ENCODE measurements at places on chromosomes 7 and 10.
A peak's percentile ranks its signal among the peaks of the same experiment; 100 is the strongest.

- DNase-seq, result peak; percentile 2
These were observed 272.6 kb upstream of the NPSR1 start for GRCh38 chr7:34385384-34385783.

- no peak for DNase-seq
These were observed 192.4 kb downstream of the BUB3 start for GRCh38 chr10:123346581-123346980.

- no peak for DNase-seq
These were observed 211.5 kb downstream of the DGKB start for GRCh38 chr7:14691034-14691433.

DNA sequence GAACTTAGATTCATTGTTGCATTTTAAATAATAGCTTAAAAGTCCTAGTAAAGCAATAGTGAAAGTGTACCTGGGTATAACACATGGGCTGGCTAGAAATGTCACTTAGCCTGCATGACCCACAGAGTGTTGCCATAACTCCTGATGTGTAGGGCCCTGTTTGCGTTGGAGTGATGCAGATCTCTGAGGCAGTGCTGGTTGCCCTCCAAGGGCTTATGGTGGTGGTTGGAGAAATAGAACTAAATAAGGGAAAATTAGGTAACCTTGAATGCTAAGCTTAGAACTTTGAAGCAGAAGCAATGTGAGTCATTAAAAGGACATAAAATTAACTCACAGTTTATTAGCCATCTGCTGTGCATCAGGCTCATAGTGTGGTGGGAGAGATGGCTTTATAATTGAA lies 105.7 kb downstream of the CCNY start:
- no peak for DNase-seq

DNA sequence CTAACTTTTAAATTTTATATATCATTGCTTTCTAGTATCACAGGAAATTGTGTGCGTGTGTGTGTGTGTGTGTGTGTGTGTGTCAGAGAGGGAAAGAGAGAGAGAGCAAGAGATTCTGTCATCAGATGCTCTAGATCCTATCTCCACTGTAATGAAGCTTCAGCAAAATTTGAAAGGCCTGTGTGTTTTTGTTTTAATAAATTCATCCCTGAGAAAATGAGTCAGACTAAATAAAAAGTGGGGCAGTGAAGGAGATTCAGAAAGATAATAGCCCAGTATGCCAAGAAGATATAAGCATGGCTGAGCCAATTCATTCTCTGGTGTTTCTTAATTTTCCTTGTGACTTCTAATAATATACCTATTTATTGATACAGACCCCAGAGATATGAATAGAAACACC lies 184.2 kb upstream of the TMEM196 start:
- DNase-seq, result no peak

- no peak for DNase-seq
These were observed 85.3 kb downstream of the MET start for GRCh38 chr7:116757283-116757682.

- no peak for DNase-seq
These were observed 45.2 kb downstream of the KIAA1217 start for GRCh38 chr10:24254180-24254579.

DNA sequence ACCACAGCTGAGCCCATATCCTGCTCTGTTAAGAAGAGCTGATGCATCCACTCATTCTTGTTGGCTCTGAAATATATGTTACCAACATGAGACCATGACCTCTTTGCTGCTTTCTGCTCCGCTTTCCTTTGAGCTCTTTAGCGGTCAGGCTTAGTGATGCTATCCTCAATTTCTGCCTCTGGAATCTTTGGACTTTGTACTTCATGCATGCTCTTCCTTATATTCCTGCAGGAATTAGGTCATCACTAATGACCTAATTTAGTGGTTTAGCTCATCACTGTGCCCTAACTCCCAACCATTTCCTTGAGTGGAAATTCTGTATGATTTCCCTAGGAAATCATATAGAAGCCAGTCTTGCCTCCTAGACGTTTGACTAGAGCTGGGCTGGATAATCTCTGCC lies 119.5 kb downstream of the AOAH start:
- DNase-seq, result no peak

DNA sequence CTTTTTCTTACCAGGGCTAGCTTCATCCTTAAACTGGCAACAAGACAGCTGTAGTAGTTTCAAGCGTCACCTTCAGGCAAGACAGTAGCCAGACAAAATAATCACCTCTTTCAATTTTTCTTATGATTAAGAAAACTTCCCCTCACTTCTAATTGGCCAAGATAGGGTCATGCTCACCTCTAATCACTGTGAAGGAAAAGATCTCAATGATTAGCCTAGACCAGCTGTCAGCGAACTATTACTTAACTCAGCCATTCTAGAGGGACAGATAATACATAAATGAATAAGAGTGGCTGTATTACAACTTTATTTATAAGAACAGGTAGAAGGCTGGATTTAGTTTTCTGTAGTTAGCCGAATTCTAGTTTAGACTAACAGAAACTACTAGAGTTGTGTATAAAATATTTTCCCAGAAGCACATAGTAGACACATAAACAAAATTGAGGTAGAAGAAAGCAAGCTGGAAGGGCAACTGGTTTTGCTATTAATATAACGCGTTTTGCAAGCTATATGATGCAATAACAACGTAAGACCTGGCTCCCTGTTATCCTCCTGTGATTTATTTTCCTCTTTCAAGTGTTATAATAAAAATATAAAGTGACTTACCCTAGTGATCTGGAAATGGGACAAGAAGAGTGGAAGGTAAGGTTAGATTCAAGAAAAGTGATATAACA lies 64.3 kb downstream of the ELAPOR2 start:
- DNase-seq, result no peak

GRCh38 chr7:38318803-38319416 lies 45.5 kb upstream of the TARP start:
- DNase-seq, result peak; percentile 53

GRCh38 chr7:116691664-116692063 lies 19.7 kb downstream of the MET start:
- no peak for DNase-seq

GRCh38 chr10:53786236-53786900 lies 1013.8 kb upstream of the MBL2 start:
- DNase-seq, result no peak

- no peak for DNase-seq
These were observed 30.6 kb downstream of the LMTK2 start for GRCh38 chr7:98137134-98137825.

DNA sequence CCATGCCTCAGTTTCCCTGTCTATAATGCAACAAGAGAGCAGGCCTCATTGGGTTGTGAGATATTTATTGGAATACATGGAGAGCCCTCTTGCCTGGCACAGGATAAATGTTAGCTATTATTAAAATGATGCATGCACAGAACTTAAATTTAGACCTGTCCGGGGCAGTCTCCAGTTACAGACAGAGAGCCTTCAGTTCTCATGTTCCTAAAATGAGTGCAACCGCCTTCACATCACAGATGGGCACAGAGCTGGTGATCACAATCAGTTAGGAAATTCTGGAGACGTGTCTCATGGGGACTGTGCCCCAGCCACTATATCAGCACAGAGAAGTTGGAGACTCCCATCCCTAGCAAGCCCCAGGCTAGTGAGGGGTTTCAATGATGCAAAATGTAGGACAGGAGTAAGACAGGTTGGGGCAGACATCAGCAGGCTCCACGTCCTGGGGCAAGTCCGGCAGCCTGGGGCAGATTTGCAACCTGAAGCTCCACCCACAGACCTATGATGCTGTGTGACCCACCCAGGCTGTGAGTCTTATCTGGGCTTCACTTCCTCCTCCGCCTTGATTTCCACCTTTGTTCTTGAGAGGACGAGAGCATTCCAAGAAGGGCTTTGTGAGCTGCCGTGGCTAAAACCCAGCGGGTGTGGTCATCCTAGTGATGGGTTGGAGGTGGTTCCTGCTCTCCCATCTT lies 49.4 kb downstream of the CXCL12 start:
- no peak for DNase-seq

DNA sequence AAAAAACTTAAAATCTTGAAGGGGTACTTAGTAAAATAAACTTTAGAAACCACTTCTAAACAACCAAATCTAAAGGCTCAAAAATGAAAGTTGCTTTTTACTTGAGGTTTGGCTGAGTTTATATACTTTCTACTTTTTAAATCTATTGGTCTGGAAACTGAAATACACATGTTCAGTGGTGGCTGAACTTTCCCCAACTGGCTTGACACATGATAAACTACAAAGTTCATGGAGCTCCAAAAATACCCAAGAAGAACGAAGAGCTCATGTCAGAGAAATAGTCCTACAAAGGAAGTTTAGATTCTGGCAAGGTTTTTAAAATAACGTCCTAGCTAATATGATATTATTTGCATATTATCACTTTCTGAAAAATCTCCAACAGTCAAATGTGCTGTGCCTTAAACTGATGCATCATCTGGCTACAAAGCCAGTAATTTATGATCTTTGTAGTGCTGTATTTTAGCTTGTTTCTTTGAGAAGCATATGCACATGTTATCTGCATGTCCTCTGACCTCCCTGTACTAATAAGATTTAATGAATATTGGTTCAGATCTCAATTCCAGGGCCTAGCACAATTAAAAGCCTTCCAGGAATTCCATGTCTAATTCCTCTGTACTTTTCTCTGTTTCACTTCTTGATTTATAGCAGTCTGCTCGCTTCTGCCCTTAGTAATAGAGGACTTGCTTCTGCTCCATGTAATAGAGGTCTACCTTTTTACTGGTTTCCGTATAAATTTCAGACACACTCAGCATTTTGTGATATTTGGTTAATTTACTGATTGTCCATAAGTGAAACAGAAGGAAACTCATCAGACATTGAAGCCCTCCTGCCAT lies 28.2 kb downstream of the SEMA3C start:
- DNase-seq, result no peak

DNA sequence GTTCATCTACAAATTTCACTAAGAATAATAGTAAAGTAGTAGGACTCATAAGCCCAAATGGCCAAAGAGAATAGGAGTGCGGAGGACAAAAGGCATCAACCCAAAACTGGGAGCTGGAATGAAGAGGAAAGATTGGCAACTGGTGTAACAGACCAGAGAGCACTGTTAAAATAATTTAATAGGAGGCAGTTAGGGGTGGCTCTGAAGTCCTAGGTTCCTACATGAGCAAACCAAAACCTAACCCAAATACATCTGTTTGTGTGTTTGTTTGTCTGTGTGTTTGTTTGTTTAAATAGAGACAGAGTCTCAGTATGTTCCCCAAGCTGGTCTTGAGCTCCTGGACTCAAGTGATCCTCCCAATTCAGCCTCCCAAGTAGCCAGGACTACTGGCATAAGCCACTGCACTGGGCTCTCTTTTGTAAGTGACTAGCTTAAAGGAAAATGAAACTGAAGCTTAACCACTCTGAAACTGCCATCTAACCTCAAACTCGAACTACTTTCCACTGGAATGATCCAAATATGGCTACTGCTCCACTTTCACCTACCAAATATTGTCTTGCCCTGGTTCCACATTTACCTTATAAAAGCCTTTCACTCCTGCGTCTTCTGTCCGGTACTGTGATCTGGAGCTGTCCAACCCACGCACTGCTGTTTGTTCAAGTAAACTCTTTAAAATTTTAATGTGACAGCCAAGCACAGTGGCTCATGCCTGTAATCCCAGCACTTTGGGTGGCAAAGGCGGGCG lies 94.9 kb downstream of the AKR1D1 start:
- DNase-seq, result no peak

- no peak for DNase-seq
These were observed 720.5 kb downstream of the GRID1 start for GRCh38 chr10:85645926-85646711.

DNA sequence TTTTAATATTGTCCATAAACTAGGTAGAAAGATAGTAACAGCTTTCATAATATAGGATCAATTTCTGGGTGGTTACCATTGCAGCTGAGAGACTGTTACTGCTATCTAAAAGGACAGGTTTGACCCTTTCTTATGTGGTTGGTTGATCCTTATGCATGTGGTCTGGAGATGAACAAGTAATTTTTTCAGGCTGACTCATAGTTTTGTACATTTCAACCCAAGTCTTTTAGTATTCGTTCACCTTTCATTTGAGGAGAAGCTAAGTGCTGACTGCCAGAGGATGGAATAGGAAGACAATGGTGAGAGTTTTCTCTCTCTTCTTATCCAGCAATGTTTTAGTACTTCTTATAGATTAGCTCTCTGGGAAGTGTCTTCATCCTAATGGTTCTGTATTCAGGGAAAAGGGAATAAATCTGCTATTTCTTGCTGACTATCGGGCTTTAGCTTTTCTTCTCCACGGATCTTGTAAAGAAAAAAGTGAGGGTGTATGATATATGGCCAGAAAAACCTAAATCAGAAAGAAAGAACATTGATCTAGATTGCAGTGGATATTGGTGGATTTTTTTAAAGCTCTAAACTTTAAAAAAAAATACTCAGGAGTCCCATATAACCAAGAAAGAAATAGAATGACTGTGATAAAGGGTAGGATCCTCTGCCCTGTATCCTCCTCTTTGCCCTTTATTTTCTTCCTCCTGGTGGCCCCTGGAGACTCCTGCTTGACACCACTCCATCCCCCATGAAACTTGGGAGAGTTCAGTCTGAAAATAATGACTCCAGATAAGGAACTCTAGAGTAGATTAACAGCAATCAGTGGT lies 88.0 kb downstream of the CPED1 start:
- no peak for DNase-seq

DNA sequence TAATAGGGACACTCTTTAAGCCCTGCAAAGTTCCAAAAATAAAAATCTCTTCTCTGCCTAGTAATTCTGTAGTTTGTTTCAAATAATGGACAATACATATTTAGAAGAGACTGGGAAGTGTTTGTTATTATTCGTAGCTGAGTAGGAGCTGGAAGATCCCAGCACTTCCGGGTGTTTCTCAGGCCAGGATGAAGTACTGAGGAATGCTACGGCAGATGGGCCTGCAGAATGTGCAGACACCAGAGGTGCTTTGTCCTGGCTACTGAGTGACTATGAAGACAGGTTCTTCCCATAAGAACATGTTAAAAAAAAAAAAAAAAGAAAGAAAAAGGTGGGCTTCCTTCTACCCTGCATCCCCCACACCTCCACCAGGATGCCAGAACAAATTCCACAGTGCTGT lies 36.1 kb downstream of the ETV1 start:
- DNase-seq, result no peak

DNA sequence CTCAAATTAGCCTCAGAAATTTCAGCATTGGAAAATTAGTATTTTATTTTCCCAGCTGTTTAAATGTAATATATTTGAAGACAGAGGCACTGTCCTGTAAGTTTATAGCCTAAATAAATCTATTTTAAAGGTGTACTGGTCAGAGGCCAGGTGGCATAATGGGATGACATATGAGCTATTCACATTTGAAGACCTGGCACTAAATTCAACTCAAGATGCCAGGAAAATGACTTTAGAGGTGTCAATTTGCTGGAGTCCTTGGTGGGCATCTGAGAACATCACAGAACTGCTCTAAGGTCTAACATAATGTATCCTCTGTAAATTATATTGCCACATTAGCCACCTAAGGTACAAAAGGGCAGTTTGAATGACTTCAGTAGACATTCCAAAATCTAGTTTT lies 348.9 kb upstream of the BMPER start:
- DNase-seq, result no peak

- DNase-seq, result no peak
These were observed 18.5 kb upstream of the PRKAR1B start for GRCh38 chr7:745431-746154.

Data from lung (tissue), 17 donors.